Occipital lobe (tissue), 3 donors: ENCODE measurements at places on chromosomes 3 and 15. TPM values are rescaled to one million over a fixed set of nuclear protein-coding genes. Genes with fewer than 3 reads are reported as not detected.

The KCTD6 gene
- total RNA-seq = 31.7 TPM

The CYP1A1 gene
- total RNA-seq = 0.47 TPM

The FGF7 gene
- total RNA-seq = 0.31 TPM

The STRIT1 gene
- not detected for total RNA-seq

The LRRC31 gene
- total RNA-seq = not detected

The OTOL1 gene
- total RNA-seq = not detected

The ACSBG1 gene
- 5.0 TPM for total RNA-seq
